ENCODE measurements at places on chromosomes 11 and 22.

DNA sequence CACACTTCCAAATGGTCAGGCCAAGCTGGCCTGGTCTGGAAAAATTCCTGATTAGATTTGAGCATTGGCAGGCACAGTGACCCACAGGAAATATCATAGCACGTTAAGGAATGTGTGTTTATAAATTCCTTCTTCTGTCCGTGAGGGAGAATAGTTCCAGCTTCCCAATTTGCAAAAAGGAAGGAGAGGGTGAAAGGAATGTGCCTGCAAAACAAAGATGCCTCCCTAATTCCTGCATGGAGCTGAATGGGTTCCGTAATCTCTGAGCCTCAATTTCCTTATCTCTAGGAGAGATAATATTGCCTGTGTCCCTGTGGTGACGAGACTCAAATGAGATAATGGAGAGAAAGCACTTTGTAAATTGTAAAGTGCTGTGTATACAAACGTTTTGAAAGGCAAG is 105.1 kb downstream of the FEZ1 start:
- no peak for DNase-seq

- no peak for DNase-seq
Observed at GRCh38 chr11:7299393-7299792, 47.7 kb downstream of the SYT9 start.

DNA sequence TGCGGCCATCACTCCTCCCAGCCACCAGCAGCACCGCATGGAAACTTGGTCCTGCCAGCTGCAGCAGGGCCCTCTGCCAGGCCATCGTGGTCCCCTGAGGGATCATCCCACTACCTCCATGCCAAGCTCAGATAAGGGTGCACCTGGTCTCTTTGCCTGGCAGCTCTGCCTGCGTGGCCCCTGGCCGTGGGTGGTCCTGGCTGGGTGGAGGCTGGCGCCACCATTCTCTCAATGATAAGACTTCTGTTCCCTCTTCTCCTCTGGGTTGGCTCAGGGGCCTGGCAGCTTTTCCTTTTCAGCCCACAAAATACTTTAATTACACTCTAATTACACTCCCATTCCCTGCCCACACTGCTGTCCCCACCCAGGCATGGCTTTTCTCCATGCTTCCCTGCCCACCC is 26.8 kb upstream of the TSKU start:
- no peak for DNase-seq

GRCh38 chr22:48892578-48893287 is 934.9 kb downstream of the BRD1 start:
- no peak for DNase-seq

DNA sequence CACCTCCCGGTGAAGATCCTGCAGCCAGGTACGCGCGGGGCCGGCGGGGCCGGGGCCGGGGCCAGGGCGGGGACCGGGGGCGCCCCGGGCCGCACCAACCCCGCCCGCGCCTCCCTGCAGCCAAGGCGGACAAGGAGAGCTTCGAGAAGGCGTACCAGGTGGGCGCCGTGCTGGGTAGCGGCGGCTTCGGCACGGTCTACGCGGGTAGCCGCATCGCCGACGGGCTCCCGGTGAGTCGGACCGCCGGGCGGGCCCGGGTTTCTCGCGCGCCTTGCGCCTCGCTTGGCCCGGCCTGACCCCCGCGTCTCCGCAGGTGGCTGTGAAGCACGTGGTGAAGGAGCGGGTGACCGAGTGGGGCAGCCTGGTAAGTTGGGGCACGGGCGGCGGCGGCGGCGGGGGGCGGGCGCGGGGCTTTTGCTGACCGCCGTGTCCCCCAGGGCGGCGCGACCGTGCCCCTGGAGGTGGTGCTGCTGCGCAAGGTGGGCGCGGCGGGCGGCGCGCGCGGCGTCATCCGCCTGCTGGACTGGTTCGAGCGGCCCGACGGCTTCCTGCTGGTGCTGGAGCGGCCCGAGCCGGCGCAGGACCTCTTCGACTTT is 531 bp downstream of the PIM3 start:
- peak; percentile 65 for DNase-seq

- no peak for DNase-seq
Observed at GRCh38 chr11:61587951-61588727, 7.3 kb upstream of the SYT7 start.

DNA sequence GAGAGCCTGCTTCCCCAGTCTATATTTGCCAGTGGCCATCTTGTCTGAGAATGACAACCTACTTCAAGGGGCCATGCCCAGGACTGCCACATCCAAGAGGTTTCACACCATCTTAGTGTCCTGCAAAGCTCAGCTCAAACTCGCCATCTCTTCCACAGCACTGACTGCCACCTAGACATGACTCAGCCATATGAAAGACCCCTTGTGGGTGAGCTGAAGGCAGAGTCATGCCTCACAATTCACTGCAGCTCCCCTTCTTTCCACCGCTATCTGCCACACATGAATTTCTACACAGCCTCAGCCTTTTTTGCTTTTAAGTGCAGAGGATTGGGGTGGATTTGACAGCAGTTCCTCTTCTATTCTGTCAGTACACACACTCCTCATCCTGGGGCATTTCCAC is 127.5 kb downstream of the GALNT18 start:
- DNase-seq, result no peak

- no peak for DNase-seq
Observed at GRCh38 chr11:134647066-134647743, 235.2 kb upstream of the B3GAT1 start.

GRCh38 chr11:9004183-9004926 is 554 bp upstream of the NRIP3 start:
- DNase-seq, result no peak

GRCh38 chr22:28002181-28002700 is 83.2 kb upstream of the PITPNB start:
- DNase-seq, result no peak

GRCh38 chr11:28542561-28542960 is 434.4 kb downstream of the METTL15 start:
- no peak for DNase-seq

GRCh38 chr11:1194977-1195681 is 27.7 kb upstream of the MUC5B start:
- DNase-seq, result no peak

DNA sequence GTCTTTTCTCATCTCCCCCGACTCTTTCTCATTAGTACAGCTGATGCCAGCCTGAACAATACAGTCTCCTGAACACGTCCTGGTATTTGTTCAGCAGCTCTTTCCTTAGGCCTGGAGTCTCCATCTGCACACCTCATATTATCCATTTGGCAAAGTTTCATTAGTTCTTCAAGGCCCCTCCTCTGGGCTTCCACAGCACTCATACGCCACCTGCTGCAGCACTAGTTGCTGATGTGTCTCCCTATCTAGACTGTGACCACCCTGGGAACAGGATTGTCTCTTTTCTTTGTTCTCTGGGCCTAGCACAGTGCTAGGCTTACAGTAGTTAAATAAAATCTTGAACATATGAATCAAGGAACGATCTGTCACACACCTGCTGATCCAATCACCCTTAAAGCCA is 17.2 kb downstream of the DCHS1 start:
- DNase-seq, result no peak

DNA sequence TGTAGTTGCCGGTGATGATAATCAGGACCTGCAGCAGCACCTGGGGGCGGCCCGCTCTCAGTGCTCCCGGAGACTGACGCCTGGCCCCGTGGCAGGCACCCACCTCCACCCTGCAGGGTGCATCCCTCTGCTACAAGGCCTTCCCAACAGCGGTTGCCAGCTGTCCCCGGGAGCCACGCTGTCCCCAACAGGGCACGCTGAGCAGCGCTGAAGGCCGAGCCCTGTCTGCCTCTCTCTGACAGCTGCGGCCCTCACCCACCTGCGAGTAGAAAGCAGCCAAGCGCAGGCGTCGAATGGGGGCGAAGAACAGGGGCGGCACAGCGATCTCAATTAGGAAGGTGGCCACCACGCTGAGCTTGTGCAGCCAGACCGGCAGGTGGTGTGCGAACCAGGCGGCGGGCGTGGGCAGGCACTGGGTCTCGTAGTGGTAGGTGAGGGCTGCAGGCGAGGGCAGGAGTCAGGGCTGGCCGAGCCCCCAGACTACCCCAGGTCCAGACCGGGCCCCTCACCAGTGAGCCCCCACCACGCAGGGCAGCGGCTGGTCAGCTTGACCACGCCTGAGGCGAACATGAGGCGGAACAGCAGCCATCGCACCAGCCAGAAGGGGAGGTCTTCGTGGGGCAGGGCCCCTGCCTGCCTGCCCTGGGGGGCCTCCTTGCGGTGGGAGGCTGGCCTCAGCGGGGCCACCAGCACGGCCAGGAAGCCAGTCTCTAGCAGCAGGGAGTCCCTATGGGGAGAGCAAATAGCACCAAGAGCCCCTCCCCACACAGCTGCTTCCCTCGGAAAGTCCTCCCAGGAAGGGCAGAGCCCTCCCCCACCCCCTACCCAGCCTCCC is 1.5 kb downstream of the LMF2 start:
- DNase-seq, result no peak

- DNase-seq, result no peak
Observed at GRCh38 chr11:15233371-15234165, 118.8 kb downstream of the INSC start.

- peak; percentile 95 for DNase-seq
Observed at GRCh38 chr22:49971232-49972162, 10.9 kb downstream of the PIM3 start.

- peak; percentile 63 for DNase-seq
Observed at GRCh38 chr11:96267496-96268032, 75.4 kb downstream of the MAML2 start.

DNA sequence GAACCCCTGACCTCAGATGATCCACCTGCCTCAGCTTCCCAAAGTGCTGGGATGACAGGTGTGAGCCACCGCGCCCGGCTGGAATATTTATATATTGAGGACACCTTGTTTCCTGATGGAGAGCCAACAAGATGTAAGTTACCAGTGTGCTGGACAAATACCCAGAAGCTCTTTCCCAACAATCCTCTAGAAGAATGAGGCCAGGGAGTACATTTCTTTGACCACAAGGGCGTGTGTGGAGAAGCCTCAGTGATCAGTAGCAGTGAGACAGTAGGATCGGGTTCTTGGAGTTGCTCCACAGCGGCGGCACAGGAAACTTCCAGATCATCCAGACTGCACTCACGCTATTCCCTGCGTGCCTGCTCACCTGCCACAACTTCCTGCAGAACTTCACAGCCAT is 10.3 kb upstream of the POLA2 start:
- no peak for DNase-seq

- no peak for DNase-seq
Observed at GRCh38 chr11:69618237-69618636, 22.7 kb upstream of the CCND1 start.

- no peak for DNase-seq
Observed at GRCh38 chr22:17787716-17788330, 13.6 kb upstream of the BID start.

DNA sequence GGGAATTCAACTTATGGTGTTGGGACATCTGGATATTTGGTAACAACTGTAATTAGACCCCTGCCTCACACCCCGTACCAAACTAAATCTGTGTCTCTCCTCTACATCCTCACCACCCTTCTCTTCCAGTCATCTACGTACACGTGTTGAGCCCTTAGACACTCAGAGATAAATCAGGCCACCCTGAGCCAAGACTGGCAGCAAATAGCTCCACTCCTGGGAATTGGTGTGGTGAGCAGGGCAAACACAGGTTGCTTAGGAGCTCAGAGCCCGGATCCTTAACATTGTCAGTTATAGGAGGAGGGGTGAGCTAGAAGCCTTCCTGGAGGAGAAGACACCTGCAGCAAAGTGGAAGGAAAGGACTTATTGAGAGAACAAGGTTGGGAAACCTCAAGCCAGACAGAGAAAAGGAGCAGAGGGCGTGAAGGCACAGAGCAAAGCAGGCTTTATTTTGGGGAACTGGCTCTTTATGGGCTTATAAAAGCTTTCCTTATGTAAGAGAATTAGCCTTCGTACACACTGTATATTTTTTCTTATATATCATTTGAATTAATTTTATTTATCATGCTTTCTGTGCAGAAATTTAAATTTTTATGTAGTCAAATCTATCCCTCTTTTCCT is 36.9 kb upstream of the KLHL35 start:
- DNase-seq, result no peak

- no peak for DNase-seq
Observed at GRCh38 chr11:45924036-45924915, 1.8 kb downstream of the LARGE2 start.

DNA sequence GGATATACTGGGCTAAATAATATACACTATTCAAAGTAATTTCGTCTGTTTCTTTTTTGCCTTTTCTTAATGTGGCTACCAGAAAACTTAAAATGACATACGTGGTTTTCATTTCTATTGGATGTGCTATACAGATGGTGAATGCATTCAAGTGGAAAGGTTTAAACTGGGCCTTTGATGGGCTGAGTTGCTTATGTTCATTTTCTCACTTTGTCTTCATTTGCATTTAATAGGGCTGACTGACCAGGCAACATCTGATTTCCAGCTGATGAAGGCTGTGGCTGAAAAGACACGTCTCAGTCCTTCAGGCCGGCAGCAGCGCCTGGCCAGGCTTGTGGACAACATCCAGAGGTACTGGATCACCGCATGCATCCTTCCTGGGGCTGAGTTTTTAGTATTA is 27.9 kb downstream of the PIWIL4 start:
- DNase-seq, result no peak

- DNase-seq, result no peak
Observed at GRCh38 chr11:106608677-106609076, 409.6 kb downstream of the GUCY1A2 start.

DNA sequence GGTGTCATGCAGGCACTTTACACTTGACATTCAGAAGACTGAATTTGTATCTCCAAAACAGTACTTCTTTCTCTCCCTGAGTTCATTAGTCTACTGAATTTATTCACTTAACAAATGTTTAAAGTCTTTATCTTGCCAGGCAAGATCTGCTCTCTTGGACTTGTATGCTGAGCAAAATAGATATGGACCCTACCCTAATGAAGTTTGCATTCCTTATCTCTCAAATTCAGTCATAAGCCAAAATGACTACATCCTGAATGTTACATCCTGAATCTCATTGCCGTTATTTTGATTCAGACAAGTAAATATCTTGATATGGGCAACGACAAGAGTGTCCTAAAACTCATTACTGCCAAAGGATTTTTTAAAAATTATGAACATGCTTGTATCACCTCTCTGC is 29.7 kb downstream of the FAR1 start:
- no peak for DNase-seq

DNA sequence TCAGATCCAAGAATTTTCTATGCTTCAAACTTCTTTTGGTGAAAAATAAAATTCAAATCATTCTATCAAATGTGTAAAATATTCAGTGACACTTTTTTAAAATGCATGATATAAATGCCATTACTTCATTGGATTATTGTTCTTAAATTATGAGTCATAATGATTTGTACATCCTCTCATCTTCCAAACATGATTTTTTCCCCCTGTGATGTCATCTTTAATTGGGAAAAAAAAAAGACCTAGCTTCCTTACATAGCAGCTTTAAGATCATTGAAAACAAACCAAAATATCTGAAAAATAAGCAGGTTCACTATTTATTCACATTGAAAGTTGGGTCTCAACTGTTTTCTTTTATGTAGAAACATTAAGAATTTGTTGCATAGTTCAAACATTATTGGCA is 1549.4 kb downstream of the LRRC4C start:
- DNase-seq, result no peak
